ENCODE measurements at places on chromosomes 13 and 19.

DNA sequence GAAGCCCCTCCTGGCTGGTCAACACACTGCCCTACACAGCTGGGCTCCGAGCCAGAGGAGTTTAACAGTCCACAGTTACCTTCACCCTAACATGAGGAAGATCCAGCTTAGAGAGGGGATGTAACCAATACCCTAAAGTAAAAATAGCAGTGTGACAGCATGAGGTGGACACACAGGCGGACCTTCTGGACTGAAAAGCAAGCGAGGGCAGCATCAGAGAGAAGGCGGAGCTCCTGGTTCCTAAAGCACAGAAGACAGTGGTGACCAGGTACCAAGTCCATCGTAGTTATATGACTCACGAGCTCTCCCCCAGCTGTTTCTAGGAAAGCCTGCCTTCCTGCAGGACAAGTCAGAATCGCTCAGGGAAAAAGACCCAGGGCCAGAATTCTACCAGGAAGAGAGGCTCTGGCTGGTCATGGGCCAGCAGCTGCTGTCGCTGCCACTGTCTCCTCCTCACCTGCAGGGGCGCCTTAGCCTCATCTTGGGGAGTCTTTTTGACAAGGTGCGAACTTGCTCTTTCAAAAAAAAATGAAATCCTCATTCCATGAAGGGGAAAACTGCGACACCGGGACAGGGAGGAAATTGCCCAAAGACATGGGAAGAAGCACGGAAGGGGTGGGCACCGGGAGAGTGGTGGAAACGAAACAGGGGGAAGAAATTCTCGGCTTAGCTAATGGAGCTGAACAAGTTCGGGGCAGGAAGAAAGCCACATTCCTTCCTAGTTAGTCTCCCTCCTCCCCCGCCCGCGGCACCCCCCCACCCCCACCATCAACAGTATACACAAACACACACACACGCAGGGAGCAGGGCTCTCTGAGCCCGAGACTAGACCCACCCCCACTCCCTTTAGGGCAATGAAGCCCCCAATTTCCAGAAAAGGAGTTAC, 1.7 kb downstream of the ELL start:
- peak; percentile 71 for DNase-seq

GRCh38 chr13:29572575-29572974, 22.9 kb downstream of the SLC7A1 start:
- DNase-seq, result no peak

DNA sequence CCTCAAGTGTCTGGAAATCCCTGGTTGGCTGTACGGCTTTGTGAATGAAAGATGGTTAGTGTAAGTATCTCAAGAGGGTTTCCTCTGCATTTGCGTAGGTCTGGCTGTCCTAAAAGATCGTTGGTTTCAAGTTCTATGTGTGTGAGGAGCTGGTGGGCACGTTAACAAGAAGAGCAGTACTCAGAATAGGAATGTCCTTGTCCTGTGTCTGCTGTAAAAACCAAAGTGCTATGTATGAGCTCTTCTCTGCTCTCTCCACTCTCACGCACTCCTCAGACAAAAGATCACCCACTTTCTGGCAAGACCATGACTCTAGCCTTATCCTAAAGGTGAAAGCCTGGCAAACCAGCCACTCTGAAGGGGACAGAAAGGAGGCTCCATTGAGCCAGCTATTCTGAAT, 39.1 kb downstream of the USP12 start:
- peak; percentile 13 for DNase-seq

DNA sequence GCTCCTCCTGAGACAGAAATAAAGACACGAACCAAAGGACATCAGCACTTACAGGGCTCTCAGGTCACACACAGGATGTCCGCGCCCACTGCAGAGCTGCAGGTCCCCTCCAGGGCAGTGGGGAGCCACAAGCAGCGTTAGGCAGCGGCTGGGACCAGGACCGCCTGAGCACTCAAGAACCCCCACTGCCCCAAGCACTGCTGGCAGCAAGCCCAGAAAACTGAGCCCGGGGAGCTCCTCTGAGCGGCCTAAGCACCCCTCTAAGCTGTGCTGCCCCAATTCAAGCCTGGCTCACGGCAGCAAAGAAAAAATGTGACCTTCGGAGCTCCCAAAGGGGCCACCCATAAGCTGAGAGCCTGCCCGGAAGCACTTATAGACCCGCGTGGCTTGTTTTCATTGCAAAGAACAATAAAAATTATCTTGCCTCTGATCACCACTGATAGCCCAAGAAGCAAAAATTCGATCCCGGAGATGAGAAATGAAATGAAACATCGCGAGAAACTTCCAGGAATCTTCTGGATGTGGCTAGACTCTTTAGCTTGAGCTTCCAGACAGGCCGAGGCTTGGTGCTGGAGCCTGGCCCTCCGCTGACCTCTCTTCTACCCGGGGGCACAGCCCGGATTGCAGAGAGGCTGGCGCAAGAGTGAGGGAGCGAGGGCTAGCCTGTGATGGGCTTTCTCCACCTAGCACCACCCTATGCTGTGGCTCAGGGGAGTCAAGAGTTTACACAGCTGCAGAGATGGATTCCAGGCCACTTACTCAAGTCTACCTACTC, 6.3 kb downstream of the DPP9 start:
- no peak for DNase-seq

DNA sequence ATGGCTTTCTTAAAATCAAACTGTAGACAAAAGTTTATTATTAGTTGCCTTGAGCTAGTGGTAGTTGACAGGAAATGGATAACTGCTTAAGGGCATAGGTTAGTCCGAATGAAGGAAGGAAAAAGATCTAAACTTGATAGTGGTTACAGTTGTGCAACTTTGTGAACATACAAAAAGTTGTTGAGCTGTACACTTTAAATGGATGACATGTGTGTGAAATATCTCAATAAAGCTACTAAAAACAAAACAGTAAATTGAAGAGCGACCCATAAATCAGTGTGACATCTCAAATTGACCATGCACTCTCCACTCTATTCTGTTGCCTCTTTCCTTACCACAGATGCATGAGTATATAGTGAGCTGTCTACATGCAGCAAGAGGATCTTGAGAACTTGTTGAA, 1757.8 kb downstream of the PCDH9 start:
- DNase-seq, result no peak

Data from CD4-positive, alpha-beta T cell treated with Interferon alpha-2 for 1 hour (primary cell).